HS-27A (cell line): ENCODE measurements at places on chromosomes 1 and 21.

- DNase-seq: no peak
These were observed 157.6 kb upstream of the EDN2 start for GRCh38 chr1:41641941-41642527.

DNA sequence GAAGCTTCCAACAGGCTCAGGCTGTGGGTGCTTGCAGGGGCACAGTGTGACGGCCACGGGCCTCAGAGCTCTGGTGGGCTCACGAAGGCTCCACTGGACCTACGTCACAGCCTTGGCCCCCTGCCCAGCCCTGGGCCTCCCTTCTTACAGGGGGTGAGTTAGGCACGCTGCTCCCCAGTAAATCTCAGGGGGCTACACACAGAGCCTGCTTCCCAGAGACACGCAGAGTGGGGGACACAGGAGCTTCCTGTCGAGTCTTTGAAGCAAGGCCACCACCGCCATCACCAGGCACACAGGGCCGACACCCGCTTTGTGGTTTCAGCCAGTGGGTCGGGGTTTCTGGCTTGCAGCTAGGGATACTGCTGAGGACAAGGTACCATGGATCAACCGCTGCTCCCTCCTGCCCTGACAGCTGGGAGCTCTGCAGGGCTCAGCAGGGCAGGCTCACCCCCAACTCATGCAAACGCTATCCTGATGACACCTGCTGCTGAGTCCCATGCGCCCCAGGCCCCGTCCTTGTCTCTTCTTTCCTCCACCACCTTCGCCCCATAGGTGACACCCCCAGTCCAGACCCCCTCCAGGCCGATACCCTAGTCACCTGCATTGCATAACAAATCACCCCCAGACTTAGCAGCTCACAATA, 5.5 kb upstream of the CFAP410 start:
- no peak for DNase-seq

GRCh38 chr1:82398357-82398756, 597.6 kb downstream of the ADGRL2 start:
- no peak for DNase-seq

GRCh38 chr1:219308367-219308766, 134.7 kb downstream of the LYPLAL1 start:
- no peak for DNase-seq

- no peak for DNase-seq
These were observed 13.7 kb upstream of the BEND5 start for GRCh38 chr1:48790397-48790796.

DNA sequence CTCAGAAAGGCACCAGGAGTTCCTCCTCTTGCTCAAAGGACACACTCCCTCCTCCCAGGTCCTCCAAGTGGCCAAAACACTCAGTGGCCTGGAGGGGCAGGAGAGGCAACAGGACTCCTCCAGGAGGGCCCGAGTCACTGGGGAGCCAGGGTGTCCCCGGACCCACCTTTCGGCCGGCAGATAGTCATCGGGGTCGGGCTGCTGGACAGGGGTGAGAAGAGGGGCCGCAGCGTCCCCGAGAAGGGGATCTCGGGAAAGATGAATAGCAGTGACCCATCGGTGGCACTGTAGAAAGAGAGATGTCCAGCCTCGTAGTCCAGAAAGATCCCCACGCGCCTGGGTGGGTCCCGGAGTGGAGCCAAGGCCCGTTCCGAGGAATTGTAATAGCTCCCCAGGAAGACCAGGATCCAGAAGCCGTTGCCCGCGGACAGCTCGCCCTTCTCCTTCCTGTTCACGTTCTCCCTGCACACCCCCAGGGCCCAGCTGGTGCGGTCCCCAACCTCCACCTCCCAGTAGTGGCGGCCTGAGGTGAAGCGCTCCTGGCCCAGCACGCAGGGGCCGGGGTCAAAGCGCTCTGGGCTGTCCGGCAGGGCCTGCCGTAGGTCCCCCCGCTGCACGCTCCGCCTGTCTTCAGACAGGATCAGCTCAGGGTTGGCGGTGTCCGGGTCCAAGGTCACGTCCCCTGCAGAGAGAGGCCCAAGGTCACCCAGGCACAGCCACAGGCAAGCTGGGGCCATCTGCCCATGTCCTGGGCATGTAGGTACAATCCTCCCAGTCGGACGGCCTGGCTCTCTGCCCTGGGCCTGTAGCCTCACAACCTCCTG, 11.9 kb downstream of the TRIM11 start:
- DNase-seq: no peak
